ENCODE measurements at places on chromosomes 2 and 18.

DNA sequence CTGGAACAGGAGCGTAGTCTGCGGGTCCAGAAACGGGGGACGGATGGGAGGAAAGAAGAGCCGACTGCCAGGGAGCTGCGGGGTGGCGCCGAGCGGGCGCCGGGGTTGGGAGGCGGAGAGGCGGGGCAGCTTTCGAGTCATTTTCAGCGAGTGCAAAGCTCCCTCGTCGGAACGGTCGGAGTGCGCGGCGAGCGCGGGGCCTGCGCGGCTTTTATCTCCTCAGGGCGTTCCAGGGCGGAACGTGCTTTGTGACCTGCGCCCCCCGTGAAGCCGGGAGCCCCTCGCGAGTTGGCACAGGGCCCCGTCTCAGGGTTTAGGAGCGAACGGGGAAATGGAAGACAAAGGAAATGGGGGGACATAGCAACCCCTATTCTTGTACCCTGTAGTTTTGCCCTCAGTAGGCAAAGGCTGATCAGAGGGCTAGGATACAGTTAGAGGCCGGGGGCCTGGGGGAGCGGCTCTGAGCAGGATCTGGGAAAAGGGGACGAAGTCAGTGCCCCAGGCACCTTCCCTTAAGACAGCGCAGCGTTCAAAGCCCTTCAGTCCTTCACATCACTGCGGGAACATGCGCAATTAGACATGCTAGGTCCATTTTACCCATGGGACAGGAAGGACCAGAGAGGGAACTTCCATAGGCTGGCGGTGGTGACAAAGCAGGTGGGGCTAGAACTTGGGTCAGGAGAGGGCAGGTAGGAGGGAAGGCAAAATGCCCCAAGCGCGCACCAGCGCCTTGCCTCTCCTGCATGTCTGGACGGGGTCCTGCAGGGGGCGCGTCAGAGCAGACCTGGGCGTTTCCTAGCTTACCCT is 60.1 kb upstream of the IL1RL1 start:
- no peak for DNase-seq

DNA sequence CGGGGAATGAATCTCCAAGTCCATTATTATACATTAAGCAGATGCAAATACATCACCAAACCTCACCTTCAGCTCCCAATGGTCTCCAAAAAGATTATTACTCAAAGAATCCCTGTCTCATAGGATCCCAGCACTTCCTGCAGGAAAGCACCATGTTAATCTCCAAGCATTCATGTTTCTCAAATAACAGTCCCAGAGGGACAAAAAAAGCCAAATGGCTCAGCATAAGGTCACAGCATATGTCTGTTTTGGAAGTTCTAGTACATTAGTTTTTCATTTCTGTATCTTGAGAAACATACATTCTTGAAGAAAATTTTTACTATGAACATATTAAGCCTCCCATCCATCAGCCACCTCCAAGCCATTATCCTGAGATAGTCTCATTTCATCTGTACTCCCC is 103.3 kb downstream of the METTL4 start:
- peak; percentile 65 for DNase-seq

DNA sequence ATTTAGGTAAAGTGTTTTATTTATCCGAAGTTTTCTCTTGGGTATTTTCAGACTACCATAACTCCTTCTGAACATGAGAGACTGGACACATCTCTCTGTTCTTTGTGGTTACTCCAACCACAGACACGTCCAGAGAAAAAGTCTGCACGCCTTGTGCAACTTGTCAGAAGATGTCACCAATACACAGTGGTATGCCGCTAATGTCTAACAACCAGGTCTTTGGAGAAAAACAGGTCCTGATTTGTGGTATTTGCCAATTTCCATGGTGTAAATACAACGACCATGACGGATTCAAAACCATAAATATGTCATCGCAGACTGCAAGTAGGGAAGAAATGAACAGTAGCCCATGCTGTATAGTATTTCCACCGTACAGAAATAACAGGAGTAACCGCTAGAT is 620.6 kb upstream of the ID2 start:
- no peak for DNase-seq

GRCh38 chr2:122780251-122780650 is 1024.8 kb downstream of the TSN start:
- DNase-seq = no peak

GRCh38 chr2:25492726-25493125 is 151.0 kb upstream of the DNMT3A start:
- DNase-seq = peak; percentile 45

- DNase-seq = no peak
These were observed 27.5 kb downstream of the ZNF407 start for GRCh38 chr18:74625157-74625556.

- DNase-seq = no peak
These were observed 29.2 kb downstream of the ZNF516 start for GRCh38 chr18:76465630-76466409.

- DNase-seq = no peak
These were observed 10.2 kb upstream of the SIX3 start for GRCh38 chr2:44931198-44931780.

GRCh38 chr2:12507295-12507694 is 209.4 kb upstream of the TRIB2 start:
- DNase-seq = no peak

DNA sequence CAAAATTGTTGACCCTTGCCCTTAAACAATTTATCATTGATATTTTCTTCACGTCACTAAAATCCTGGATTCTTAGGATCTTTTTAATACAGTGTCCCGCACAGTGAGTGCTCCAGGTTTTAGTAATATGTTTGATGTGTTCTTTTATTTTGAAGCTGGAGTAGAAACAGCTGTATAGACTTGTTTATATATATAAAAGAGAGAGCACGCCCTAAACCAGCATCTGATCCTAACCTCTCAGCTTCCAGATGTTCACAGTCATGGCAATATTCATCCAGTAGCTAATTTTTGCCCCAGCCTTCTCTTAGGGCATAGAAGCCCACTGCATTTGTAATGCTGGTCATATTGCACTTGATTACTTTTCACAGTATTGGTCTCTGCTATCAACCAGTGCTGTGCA is 170.0 kb upstream of the EPAS1 start:
- DNase-seq = no peak

GRCh38 chr2:54899576-54900200 is 150.6 kb downstream of the RTN4 start:
- peak; percentile 79 for DNase-seq

- no peak for DNase-seq
These were observed 39.1 kb upstream of the GALNT3 start for GRCh38 chr2:165833156-165833555.

GRCh38 chr2:242056026-242056425 is 186.5 kb downstream of the RTP5 start:
- no peak for DNase-seq

DNA sequence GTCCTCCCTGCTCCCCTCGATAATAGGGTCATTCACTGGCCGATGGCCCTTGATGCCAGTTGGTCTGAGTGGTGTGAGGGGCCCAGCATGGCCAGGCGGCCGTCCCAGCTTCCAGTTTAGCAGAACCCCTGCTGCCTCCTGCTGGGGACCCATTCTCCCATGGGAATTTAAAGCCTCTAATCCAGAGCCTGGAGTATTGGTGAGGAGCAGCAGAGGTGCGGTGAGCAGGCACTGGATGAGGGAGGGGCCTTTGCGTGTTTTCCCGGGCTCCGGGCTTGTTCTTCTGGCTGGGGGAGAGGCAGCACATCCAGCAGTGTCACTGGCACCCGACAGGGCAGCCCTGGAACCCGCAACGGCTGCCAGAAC is 17.4 kb downstream of the KCNIP3 start:
- DNase-seq = no peak

DNA sequence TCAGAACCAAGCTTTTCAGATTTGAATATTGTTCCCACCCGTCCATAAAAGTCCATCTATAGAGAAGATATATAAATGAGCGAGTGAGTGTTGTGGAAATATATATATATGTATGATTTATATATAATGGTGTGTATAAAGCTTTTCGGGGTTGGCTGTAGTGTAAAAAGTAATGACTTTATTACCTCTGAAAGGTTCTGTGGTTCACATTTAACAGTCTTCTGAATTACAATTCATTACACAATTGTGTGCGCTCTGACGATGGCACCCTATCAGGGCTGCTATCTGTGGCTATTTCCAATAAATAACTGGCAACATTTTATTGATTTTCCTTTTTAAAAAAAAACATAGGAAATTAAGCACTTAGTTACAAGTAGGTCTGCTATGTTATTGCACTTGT is 2.7 kb upstream of the BCL11A start:
- no peak for DNase-seq

DNA sequence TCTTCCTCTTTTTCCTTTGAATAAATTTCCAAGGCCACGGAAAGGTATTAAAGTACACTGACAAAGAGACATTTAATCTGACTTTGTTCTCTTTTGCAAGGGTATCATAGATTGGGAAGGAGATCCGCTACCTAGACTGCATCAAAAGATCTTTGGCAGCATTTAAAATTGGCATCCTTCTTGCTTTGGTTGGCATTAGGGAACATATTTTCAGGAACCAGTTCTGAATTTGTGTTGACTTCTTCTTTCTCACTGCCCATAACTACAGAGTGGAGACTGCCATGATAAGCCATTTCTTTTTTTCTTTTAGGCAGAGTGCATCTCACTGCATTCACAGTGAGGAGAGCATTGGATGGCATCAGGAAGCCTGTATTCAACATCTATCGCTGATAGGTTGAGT is 83.4 kb downstream of the DOCK10 start:
- DNase-seq = no peak

DNA sequence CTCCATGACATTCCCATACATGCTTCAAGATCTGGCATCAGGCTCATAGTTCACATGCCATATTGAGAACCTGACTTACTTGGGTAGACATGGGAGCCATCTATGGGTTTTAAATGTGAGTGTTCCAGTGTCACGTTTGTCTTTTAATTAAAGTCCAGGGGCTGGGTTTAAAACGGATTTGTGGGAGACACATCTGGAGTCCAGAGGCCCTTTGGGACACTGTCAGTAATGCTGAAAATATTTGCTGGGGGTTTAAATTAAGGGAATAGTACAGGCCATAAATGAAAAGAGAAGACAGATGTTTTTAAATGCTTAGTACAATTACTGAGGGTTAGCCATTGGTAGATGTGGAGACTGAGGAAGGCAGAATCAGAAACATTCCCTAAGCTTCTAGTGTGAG is 478.0 kb downstream of the PID1 start:
- DNase-seq = no peak

- peak; percentile 89 for DNase-seq
These were observed 45.1 kb downstream of the DPYSL5 start for GRCh38 chr2:26892922-26893524.

GRCh38 chr2:177169810-177170514 is 42.6 kb upstream of the HNRNPA3 start:
- DNase-seq = no peak

DNA sequence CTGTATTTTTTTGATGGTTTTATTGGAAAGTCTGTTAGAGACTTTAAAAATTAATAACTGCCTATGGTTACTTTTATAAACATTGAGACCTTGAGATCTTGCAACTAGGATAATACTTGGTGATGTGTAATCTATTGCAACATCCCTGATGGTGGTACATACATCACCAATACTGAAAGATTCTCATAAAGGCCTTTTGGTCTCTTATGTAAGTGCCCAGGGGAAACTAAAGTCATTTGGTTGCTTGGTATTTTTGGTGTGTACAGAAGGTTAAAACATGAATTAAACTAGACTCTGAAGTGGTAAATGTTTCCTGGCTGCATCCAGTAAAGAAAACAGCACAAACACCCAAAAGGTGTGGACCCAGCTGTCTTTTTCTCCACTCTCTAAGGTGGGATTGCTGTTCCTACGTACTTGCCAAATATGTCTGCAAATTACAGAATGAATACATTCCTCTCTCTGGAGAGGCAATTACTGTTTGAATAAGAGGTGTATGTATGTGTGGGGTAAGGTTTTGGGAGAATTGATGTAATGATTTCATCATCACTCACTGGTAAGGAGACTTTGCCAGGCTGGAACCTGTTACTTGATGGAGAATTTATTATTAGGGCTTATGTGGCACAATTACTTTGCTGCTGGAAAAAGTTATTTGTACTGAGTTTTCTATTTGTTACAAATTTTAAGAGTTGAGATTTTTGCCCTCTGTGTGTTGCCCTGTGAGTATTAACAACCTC is 3.6 kb downstream of the B3GNT2 start:
- no peak for DNase-seq

DNA sequence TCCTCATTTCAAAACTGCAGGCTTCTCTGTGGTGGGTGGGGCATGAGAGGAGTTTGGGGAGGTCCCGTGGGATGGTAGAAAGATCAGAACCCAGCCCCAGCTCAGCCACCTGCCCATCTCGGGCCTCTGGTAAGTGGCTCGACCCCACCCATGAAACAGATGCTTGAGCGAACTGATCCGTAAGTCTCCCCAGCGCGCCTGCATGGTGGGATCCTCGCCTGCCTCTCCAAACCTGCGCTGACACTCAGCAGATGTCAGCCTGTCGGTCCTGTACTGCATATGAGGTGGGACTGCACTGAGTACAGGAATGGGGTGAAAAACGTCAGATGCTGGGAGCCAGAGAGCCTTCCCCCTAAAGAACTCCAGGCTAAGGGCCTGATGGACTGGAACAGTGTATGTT is 15.9 kb upstream of the RPL31 start:
- DNase-seq = peak; percentile 72

GRCh38 chr18:31658670-31659575 is 25.5 kb downstream of the B4GALT6 start:
- no peak for DNase-seq

- DNase-seq = no peak
These were observed 139.0 kb upstream of the LINC00305 start for GRCh38 chr18:64287926-64288325.

DNA sequence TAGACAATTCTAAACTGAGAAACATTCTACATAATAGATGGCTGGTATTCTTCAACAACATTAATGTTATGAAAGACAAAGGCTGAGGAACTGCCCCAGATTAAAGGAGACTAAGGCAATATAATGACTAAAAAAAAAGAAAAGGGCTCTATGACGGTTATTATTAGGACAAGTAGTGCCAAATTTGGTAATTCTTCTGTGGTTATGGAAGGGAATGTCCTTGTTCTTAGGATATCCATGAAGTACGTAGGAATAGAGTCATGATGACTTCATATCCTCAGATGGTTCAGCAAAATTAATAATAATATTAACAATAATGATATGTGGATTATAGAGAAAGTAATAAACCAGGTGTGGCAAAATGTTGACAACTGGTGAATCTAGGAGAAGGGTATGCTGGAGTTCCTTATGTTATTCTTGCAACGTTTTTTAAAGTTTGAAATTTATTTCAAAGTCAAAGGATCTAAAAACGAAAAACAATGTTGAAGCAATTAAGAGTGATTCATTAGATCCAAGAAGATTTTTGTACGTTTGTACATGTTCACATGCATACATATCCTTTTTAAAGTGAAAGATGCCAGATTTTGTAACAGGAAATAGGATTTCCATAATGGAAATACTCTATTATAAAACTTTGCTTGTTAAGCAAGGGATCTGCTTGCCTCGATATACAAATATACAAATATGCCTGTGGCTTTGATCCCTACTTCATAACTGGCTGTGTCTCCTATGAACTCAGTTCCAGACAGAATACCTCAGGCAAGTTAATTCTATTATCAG is 27.7 kb upstream of the STRN start:
- DNase-seq = no peak

GRCh38 chr2:178264211-178264610 is 69.9 kb downstream of the OSBPL6 start:
- DNase-seq = no peak

Measured in NCI-H524 (cell line).